Posterior vena cava (tissue), 2 donors: ENCODE measurements at places on chromosomes 6 and 20. TPM values are rescaled to one million over a fixed set of nuclear protein-coding genes. Genes with fewer than 3 reads are reported as not detected.

DNA sequence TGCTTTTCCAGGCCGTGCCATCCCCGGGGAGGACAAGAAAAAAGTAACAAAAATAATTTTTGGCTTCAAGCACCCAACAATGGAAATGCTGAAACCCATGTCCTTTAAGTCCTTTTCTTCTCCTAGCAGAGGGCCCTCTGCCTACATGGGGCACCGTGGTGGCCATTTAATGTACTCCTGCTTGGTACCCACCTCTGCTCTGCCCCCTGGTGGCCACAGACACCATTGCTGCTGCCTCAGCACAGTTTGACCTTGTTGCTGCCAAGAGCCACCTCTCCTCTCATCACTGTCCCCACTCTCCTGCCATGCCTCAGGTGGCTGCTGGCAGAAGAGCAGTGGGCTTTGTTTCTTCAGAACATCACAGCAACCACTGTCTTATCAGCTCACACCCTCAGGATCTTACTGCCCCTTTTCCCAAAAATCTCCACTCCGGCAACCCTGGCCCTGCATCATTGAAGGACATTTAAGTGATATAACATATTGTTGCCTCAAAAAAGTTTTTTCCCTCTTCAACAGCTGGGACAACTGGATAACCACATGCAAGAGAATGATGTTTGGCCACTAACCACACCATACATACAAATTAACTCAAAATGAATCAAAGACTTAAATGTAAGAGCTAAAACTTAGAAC lies 12.9 kb upstream of the ARMC2 start:
- DNase-seq: peak; percentile 96

- DNase-seq: no peak
Measured at GRCh38 chr6:118826096-118826495, 67.9 kb upstream of the ASF1A start.

DNA sequence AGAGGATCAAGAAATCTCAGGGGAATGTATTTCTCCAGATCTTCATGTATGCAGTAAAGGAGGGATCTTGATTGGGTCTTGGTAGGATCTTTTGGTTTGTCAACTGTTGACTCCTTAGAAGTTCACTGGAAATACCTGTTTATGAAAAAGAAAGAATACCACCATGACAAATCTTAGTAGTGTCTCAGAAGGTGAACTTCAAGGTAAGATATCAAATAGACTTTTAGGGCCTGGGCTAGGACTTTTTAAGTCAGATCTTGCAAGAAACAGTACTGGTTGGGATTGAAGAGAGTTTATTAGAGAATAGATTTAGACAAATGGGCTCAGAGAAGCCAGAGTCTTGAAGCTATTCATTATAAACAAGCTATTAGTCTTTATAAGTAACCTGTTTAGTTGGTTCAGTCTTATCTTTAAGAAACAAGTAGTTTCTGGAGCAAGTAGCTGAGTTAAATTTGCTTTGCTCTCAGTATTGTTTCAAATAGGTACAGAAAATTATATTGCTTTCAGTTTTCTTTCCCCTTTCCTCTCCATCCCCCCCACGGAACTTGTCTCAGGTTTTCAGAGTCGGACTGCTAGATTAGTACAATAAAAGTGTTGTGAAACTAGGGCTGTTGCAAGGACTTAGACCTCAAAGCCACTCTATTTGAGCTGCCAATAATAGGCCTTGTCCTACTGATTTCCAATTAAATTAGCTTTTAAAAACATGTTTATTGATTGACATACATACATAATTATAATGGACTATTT lies 529.1 kb upstream of the CITED2 start:
- DNase-seq: no peak

DNA sequence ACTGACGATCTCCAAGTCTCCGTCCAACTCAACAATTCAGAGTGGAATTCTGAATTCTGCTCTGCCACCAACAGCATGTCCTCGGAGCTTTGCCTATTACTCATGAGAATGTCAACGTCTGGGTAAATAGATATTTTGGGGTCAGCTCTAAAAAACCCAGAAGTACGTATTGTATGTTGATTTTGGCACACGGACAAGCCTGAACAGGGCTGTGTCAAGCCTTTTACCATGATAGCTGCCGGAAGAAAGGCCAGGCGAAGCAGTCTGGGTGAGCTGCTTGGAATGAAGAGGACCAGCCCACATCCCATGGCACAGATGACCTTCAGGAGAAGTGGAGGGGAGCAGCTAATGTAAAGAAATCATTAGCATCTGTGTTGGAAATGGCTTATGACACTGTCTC lies 88.0 kb upstream of the JAG1 start:
- no peak for DNase-seq

BPIFB2 gene
- total RNA-seq: not detected

MEI4 gene
- total RNA-seq: 0.05 TPM

CCM2L gene
- total RNA-seq: 9.7 TPM

ZMYND8 gene
- total RNA-seq: 28.0 TPM

DNA sequence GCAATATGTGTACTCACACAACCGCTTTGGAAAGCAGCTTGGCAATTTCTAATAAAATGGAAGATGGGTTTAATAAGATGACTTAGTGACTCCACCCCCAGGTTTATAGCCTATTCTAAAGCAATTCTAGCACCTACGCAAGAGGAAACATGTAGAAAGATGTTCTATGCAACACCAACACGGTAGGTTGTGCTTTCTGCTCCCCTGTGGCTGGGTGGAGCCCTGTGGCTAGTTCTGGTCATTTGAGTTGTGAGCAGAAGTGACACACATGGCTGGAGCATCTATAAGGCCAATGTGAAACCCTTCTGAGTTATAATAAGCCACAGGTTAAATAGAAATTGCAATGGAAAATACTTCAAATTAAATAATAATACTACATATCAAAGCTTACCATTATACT lies 310.7 kb downstream of the CD83 start:
- DNase-seq: no peak

GRCh38 chr20:55415567-55416142 lies 589.7 kb downstream of the CBLN4 start:
- DNase-seq: no peak

TINAG gene
- not detected for total RNA-seq

DNA sequence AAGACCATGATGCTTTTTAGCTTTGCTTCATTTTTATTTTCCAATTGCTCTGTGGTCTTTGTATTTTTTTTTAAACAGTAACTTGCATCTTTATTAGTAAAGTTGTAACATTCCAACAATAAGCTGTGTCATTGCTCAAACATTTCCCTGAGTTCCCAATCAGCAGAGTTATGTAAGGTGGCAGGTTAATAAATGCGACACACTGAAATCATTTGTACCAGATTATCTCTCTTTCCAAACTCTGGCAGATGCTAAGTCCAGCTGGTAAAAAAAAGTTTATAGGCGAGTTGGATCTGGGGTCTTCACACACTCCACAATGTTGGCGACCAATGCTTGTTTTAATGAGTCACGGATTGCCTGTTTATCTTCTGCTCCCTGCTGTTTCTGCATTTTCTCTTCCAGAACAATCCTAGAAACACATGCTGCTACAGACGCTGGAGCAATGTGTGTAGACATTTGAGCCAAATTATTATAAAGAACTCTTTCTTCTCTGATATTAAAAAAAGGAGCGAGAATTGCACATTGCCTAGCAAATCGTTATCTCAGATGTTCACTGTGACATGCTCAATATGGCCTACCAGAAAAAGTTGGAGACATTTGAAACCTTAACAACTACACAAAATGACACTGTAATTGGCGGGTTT lies 113.6 kb upstream of the IFNGR1 start:
- DNase-seq: no peak

GRCh38 chr6:140380427-140381218 lies 1006.2 kb upstream of the CITED2 start:
- DNase-seq: no peak

GRCh38 chr6:144665932-144666450 lies 380.9 kb downstream of the UTRN start:
- DNase-seq: no peak

- no peak for DNase-seq
Measured at GRCh38 chr6:13916230-13916944, 8.4 kb upstream of the RNF182 start.

DNA sequence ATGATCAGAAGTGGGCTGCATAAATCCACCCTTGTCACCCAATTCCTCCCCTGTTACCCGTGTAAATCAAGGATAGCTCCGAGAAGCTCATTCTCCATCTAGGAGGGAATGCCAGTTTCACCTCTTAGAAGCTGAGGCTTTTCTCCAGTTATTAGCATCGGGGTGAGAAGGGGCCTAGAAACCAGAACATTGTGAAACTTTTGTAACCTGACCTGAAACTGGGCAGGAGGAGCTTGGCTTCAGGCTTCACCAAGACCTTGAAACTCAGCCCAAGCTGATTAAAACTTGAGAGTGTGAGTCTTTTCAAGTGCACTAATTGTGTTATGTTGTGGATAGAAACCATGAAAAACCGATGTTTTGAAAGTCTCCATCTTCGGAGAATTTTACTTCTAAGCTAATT lies 103.1 kb downstream of the BMP2 start:
- DNase-seq: no peak

GMPR gene
- total RNA-seq: 14.7 TPM

DNA sequence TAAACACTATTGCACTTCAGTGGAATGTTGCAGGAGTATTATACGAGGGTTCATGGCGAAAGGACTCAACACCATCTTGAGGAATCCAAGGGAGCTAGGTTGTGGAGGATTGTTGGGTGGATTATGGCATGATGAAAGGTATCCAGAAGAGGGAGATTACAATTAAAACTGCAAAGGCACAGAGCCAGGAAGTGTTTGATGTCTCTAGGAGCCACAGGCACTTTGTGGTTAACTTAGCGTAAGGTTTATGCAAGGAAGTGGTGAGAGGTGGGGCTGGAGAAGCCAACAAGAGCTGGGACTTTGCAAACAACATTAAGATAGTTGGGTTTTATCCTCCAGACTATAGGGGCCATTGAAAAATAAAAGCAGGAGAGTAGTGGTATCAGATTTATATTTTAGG lies 86.6 kb upstream of the TPD52L1 start:
- no peak for DNase-seq

DNA sequence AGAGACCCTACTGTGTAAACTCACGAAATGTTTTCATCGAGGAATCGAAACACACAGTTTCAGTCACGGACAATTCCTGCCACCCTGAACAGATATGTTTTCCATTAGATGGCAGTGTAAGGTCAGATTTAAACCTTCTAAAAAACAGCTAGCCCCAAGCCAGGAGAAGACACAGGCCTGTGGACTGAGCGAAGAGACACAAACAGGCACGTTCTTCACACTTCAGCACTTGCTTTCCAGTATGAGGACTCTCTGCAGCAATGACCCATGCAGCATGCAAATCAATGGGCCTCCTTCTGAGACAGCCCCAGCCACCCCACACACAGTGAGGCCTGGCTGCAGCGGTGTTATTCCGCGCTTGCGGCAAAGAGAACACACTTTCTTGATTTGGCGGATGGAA lies 31.9 kb downstream of the HUS1B start:
- DNase-seq: no peak

GRCh38 chr20:4794846-4795245 lies 73.1 kb downstream of the PRND start:
- DNase-seq: no peak

GRCh38 chr20:3209257-3209945 lies at the start of gene ITPA:
Gene ITPA, plus strand, starts transcription at chr20:3209498. Its CDS starts 54 bp downstream, at chr20:3209552.
- peak; percentile 86 for DNase-seq

DNA sequence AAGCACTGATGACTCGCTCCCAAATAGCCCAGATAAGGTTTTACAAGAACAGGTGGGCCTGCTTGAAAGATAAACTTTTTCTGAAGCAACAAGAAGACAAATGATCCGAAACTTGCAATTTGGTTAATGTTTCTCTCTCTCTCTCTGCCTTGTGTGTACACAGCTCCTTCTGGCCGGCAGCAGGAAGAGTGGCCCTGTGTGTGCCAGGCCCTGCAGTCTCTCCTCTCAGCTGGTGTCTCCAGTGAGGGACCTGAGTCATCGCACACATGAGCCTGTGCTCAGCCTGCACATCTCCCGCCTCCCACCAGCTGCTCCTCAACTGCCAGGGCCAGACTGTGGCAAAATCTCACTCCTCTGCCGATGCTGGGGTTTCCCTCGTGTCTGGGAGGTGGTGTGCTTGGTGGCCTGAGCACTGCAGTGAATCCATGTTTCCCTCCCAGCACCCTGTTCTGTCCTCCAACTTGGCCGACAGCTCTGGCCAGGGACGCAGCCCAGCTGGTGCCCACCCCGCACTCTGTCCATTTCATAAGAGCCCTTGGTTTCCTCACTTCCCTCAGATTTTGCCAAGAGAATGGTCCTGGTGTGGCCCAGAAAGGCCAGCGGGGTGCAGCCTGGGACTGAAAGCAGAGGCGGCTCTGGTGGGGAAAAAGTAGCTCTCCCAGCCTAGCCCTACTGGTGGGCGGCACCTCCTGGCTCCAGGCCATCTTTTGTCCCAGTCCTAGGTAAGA lies 49.4 kb downstream of the ERMARD start:
- no peak for DNase-seq

AURKA gene
- total RNA-seq: 1.8 TPM

GRCh38 chr20:61449916-61450315 lies 197.9 kb downstream of the CDH4 start:
- no peak for DNase-seq

GRCh38 chr20:1776681-1777475 lies 118.3 kb upstream of the SIRPA start:
- DNase-seq: peak; percentile 97

- DNase-seq: no peak
Measured at GRCh38 chr6:39327507-39327906, 5.0 kb upstream of the KCNK16 start.

DNA sequence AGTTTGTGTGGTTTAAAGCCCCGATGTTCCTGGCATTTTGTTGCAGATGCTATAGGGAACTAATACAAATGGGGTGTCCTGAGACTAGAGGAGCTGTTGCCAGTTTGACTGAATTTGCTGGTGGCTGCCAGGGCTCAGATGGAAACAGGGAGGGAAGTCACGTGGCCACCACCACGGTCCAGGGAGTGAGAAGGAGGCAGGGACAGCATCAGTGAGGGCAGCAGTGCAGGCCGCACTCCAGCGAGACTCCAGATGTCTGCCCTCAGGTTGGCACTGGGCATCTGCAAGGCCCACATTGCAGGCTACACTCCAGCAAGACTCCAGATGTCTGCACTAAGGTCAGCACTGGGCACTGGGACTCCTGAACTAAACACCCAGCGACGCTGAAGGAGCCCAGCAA lies 86.2 kb downstream of the RAMACL start:
- no peak for DNase-seq

GRCh38 chr6:123742626-123743025 lies 61.0 kb upstream of the NKAIN2 start:
- no peak for DNase-seq

MAK gene
- 0.14 TPM for total RNA-seq

- no peak for DNase-seq
Measured at GRCh38 chr6:30386166-30386565, 41.2 kb downstream of the RPP21 start.

TMC2 gene
- 0.14 TPM for total RNA-seq

DNA sequence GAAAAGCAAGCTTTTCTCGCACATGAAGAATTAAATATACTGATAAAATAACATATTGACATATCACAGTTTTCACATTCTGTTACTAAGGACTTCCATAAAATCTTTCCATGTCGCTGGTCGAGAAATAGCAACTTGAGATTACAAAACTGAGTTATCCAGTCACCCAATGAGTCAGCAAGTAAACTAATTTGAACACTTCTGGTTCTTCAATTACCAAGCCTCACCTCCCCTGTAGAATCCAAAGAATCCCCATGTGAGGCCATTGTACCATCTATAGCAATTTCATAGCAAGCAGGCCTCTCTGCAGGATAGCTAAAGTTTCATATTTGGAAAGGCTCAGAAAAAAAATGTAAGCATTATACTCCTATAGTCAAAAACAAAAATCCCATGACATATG lies 87.3 kb downstream of the PKHD1 start:
- no peak for DNase-seq

PTGIS gene
- total RNA-seq: 447 TPM
